MCF 10A (cell line): ENCODE measurements at places on chromosomes 3 and 15. TPM values are rescaled to one million over a fixed set of nuclear protein-coding genes. Genes with fewer than 3 reads are reported as not detected.

PLA1A gene
- total RNA-seq = not detected in 2 replicates

RAB6B gene
- 0.96 and 1.1 TPM in 2 replicates for total RNA-seq

MSL2 gene
- 24.6 and 33.4 TPM in 2 replicates for total RNA-seq

FGF12 gene
- 0.09 TPM in 1 of 2 replicates, not detected in the other for total RNA-seq

KIF23 gene
- total RNA-seq = 30.3 and 50.2 TPM in 2 replicates

SLC6A20 gene
- not detected in 2 replicates for total RNA-seq

CPA3 gene
- not detected in 2 replicates for total RNA-seq

ACOX2 gene
- total RNA-seq = 4.3 and 14.4 TPM in 2 replicates

UROC1 gene
- not detected in 2 replicates for total RNA-seq

CCDC66 gene
- 28.6 and 34.5 TPM in 2 replicates for total RNA-seq

ZDHHC19 gene
- total RNA-seq = not detected in 2 replicates

ALDH1A2 gene
- 1.2 and 1.3 TPM in 2 replicates for total RNA-seq

DOCK3 gene
- total RNA-seq = 0.14 and 0.34 TPM in 2 replicates

SPTBN5 gene
- total RNA-seq = 1.1 TPM in 2 replicates

SMAD6 gene
- total RNA-seq = not detected in 2 replicates

AMIGO3 gene
- 0.79 TPM in 1 of 2 replicates, not detected in the other for total RNA-seq

SGO1 gene
- 6.8 and 12.2 TPM in 2 replicates for total RNA-seq

CHRFAM7A gene
- total RNA-seq = 1.9 TPM in 1 of 2 replicates, not detected in the other

BCL2A1 gene
- not detected in 2 replicates for total RNA-seq

GRM7 gene
- not detected in 2 replicates for total RNA-seq

GPR87 gene
- 41.9 and 51.8 TPM in 2 replicates for total RNA-seq

DPH3 gene
- total RNA-seq = 30.5 and 39.8 TPM in 2 replicates

GOLGA8N gene
- 9.1 and 9.6 TPM in 2 replicates for total RNA-seq

FSIP1 gene
- total RNA-seq = 2.2 and 3.2 TPM in 2 replicates

LINGO1 gene
- not detected in 2 replicates for total RNA-seq

MPI gene
- total RNA-seq = 30.8 and 31.4 TPM in 2 replicates

NEK11 gene
- total RNA-seq = 6.9 and 10.2 TPM in 2 replicates

WDR93 gene
- 0.33 and 0.47 TPM in 2 replicates for total RNA-seq

SLC4A7 gene
- total RNA-seq = 37.2 and 41.9 TPM in 2 replicates

EPHB3 gene
- total RNA-seq = 4.0 and 5.4 TPM in 2 replicates

CPLX3 gene
- total RNA-seq = not detected in 2 replicates

UBXN7 gene
- total RNA-seq = 64.7 and 71.6 TPM in 2 replicates

THOC7 gene
- 117 and 123 TPM in 2 replicates for total RNA-seq
